Activated CD4-positive, alpha-beta T cell treated with anti-CD3 and anti-CD28 coated beads for 36 hours (primary cell): ENCODE measurements at places on chromosomes 4 and X. TPM values are rescaled to one million over a fixed set of nuclear protein-coding genes. Genes with fewer than 3 reads are reported as not detected.

FAM114A1 gene
- total RNA-seq, result 0.26 TPM

GRCh38 chr4:955161-955921 is 18.0 kb downstream of the DGKQ start:
- no peaks in the 10 kb centered on the region for H3K27me3 ChIP-seq
- no peaks in the 10 kb centered on the region for H3K4me1 ChIP-seq
- no peak overlapping the region for H3K27ac ChIP-seq
- no peak overlapping the region for H3K4me3 ChIP-seq
- no peak for DNase-seq
- H3K36me3 ChIP-seq, result peaks cover 11% of the 10 kb centered on the region

DNA sequence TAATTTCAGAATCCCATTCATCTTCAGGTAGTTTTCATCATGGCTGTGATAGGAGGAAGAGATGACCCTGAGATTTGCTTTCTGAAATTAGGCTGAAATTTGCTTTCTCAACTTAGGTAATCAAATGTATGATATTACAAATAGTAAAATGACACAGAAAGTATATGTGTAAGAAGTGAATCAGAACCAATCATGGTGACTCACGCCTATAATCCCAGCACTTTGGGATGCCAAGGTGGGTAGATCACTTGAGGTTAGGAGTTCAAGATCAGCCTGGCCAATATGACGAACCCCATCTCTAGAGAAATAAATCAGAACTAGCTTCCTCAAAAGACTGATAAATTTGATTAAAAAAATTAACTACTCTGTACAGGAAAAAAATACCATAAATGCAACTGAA is 555.4 kb downstream of the STPG2 start:
- H3K27ac ChIP-seq, result no peak overlapping the region
- H3K27me3 ChIP-seq, result no peaks in the 10 kb centered on the region
- H3K4me3 ChIP-seq, result no peak overlapping the region
- DNase-seq, result no peak

STARD8 gene
- total RNA-seq, result 0.07 TPM

GRCh38 chr4:173990126-173990868 is 293.2 kb downstream of the FBXO8 start:
- no peak overlapping the region for H3K27ac ChIP-seq
- no peaks in the 10 kb centered on the region for H3K4me1 ChIP-seq
- H3K4me3 ChIP-seq, result no peak overlapping the region
- DNase-seq, result no peak
- H3K27me3 ChIP-seq, result peaks cover 2% of the 10 kb centered on the region
- H3K36me3 ChIP-seq, result no peaks in the 10 kb centered on the region

CFP gene
- total RNA-seq, result 4.7 TPM

DNA sequence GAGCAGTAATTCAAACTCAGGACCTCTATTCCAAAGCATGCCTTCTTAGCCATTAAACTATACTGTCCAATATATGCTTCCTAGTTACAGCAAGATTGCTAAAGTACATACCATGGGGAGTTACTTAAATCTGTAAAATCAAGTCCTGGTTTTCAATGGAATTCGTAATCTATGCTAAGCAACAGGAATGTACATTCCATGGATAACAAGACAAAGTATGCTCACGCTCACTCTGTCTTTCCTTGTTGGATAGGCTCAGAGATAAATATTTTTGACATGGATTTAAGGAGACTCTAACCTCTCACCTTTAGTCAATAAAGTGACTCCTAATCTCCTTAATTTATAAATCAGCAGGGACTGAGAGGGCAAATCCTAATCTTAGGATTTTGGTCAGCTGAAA is 47.3 kb upstream of the STK26 start:
- H3K27ac ChIP-seq, result no peak overlapping the region
- DNase-seq, result no peak
- peaks cover 16% of the 10 kb centered on the region for H3K4me1 ChIP-seq
- no peak overlapping the region for H3K4me3 ChIP-seq
- no peaks in the 10 kb centered on the region for H3K27me3 ChIP-seq

TEX13C gene
- not detected for total RNA-seq

DNA sequence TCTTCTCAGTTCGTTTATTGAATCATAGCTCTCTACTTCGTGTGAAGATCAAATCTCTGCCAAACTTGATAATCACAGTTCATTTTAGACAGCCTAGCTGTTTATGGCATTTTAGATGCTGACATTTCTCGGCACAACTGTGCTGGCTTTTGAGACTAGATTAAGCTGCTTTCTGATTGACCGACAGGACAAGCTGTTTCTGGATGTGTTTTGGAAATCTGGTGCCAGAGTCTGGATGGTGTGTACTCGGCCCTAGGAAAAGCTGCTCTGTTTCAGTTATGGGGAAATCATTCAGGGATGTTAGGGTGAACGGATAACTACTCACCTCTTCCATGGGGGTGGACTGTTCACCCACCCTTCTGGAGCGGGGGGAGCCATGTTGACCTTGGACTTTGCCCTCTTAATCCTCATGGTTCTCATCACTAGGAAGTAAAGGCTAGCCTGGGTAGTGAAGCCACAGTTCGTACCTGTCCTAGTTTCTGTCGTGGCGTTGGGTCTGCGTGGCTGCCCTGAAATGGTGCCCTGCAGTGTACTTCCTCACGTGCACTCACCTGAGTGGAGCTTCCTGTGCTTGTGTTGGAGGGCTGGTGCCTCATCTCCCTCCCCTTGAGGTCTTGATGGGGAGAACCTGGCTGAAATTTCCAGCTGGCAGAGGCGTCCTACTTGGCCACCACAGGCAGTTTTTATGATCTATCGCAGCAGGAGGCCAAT is 13.7 kb upstream of the WDR1 start:
- no peak overlapping the region for H3K27ac ChIP-seq
- no peaks in the 10 kb centered on the region for H3K27me3 ChIP-seq
- H3K4me1 ChIP-seq, result no peaks in the 10 kb centered on the region
- DNase-seq, result no peak
- H3K36me3 ChIP-seq, result no peaks in the 10 kb centered on the region

GRCh38 chr4:93730760-93731159 is 97.8 kb upstream of the ATOH1 start:
- no peak for DNase-seq
- H3K4me1 ChIP-seq, result no peaks in the 10 kb centered on the region
- H3K27me3 ChIP-seq, result no peaks in the 10 kb centered on the region
- H3K4me3 ChIP-seq, result no peak overlapping the region

- H3K4me3 ChIP-seq, result no peak overlapping the region
- DNase-seq, result no peak
- H3K36me3 ChIP-seq, result no peaks in the 10 kb centered on the region
Observed at GRCh38 chrX:50814701-50815100, 707 bp upstream of the SHROOM4 start.

GRCh38 chr4:19123681-19124080 is 1102.1 kb upstream of the LCORL start:
- DNase-seq, result no peak
- H3K4me3 ChIP-seq, result no peak overlapping the region
- no peak overlapping the region for H3K27ac ChIP-seq
- no peaks in the 10 kb centered on the region for H3K27me3 ChIP-seq
- H3K36me3 ChIP-seq, result no peaks in the 10 kb centered on the region

GRCh38 chrX:17788956-17789562 is 51.8 kb downstream of the SCML1 start:
- peaks cover 18% of the 10 kb centered on the region for H3K4me1 ChIP-seq
- no peaks in the 10 kb centered on the region for H3K36me3 ChIP-seq
- no peaks in the 10 kb centered on the region for H3K27me3 ChIP-seq
- H3K27ac ChIP-seq, result no peak overlapping the region
- H3K4me3 ChIP-seq, result no peak overlapping the region
- DNase-seq, result no peak

HSPA4L gene
- total RNA-seq, result 2.7 TPM

DNA sequence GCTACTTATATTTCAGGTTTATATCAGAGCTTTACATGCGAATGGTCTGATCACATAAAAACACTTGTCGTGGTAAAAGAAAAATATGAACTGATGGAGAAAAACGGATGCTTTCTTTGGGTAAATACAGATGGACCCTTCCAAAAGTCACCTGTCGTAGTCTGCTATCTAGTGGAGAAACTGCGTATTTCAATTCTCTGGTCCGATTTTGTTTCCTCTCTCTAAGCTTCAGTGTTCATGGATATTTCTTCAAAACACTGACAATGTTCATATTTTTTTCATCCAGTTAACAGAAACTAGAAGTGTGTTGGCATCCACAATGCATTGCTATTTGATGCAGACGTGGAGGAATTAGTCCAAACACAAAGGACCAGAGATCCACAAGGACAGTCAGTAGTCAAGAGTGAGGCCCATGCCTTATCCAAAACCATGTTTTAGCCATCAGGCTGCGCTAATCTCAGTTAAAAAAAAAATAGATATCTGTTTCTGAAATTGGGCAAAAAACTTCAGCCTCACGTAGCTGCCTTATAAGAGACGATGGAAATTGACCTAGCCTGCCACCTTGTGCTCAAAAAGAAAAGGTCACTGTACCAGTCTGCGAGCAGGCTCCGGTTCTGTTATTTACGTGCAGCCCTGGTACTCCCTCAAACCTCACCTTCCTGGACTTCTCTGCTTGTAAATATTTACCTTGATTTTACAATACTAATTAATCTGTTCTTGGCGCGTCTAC is 16.0 kb downstream of the MEPE start:
- no peaks in the 10 kb centered on the region for H3K36me3 ChIP-seq
- H3K27me3 ChIP-seq, result peaks cover 15% of the 10 kb centered on the region
- no peak overlapping the region for H3K27ac ChIP-seq

GRCh38 chr4:145902522-145902921 is 36.1 kb downstream of the ZNF827 start:
- no peak for DNase-seq
- no peak overlapping the region for H3K4me3 ChIP-seq
- H3K4me1 ChIP-seq, result peaks cover 4% of the 10 kb centered on the region
- H3K27me3 ChIP-seq, result no peaks in the 10 kb centered on the region

FGFRL1 gene
- total RNA-seq, result 23.5 TPM

RADX gene
- total RNA-seq, result 14.7 TPM

DNA sequence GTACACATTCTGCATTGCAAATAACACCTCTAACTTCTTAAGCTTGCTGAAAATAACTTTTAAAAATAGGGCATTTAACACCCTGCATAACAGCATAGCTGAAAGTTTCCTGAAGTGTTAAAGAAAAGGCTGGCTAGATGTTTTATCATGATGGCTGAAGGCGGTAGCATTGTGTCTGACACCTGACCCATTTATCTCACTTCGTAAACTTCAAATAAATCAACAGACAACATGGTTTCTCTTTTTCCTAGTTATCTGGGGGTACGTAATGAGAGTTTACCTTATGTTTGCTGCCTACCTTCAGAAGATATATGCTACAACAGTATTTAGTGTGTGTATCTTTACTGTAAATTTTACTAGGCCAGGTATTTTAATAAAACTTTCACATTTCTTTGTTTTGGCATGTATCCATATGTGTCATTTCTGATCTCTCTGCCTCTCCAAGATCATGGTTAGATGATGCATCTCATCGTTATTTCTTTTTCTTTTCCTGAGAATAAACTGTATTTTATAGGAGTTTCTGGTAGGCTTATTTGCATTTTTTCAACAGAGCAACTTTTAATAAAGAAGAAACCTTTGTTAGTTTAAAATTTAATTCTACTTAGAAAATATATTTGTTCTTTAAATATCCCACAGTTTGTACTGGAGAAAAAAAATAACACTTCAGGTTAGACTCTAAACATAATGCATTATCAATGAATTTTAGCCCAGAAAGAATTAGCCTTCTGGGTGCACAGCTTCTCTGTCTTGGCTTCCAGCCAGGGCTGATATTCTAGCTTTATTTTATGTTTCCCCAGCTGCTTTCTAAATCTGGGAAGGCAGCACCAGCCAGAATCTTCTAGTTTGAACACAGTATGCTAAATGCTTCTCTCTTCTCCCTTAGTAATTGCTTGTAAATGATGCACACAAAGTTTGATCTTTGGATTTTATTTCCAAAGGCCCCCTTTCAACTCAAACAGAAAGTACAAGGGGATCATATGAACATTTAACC is 2.9 kb downstream of the NDST4 start:
- H3K36me3 ChIP-seq, result no peaks in the 10 kb centered on the region
- H3K4me3 ChIP-seq, result no peak overlapping the region
- H3K27ac ChIP-seq, result no peak overlapping the region
- no peak for DNase-seq

GRCh38 chr4:84730375-84730774 is 147.4 kb downstream of the CDS1 start:
- no peak for DNase-seq
- peaks cover under 1% of the 10 kb centered on the region for H3K27me3 ChIP-seq
- peaks cover 3% of the 10 kb centered on the region for H3K4me1 ChIP-seq
- no peak overlapping the region for H3K4me3 ChIP-seq

DNA sequence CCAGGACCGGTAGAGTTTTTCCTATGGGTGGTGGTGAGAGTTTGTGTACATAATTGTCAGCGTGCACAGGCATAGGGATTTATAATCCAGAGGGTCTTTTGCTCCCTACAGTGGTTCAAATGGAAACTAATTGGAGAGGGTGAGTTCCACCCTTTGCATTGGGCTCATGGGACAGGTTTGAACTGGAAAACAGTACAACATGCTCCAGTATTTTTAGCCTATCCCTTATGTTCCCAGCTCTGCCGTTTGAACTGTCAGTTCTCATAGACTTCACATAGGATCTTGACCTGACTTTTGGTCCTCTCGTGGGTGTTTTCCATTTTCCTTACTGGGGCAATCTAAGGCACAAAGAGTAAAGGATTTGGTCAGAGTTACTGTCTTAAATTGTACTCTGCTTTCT is 31.8 kb downstream of the FHL1 start:
- H3K27me3 ChIP-seq, result no peaks in the 10 kb centered on the region
- no peak overlapping the region for H3K4me3 ChIP-seq
- no peaks in the 10 kb centered on the region for H3K4me1 ChIP-seq
- H3K36me3 ChIP-seq, result no peaks in the 10 kb centered on the region

HPGD gene
- total RNA-seq, result 2.5 TPM

GRCh38 chrX:135520022-135520552 is 373 bp upstream of the INTS6L start:
- H3K27ac ChIP-seq, result peak overlapping the region; percentile 99
- H3K36me3 ChIP-seq, result peaks cover 13% of the 10 kb centered on the region
- H3K4me1 ChIP-seq, result peaks cover 28% of the 10 kb centered on the region
- no peaks in the 10 kb centered on the region for H3K27me3 ChIP-seq

AFF2 gene
- total RNA-seq, result 2.2 TPM

GRCh38 chr4:25258980-25259578 is 25.2 kb downstream of the PI4K2B start:
- peaks cover 31% of the 10 kb centered on the region for H3K36me3 ChIP-seq
- H3K4me1 ChIP-seq, result no peaks in the 10 kb centered on the region
- H3K27ac ChIP-seq, result no peak overlapping the region
- H3K4me3 ChIP-seq, result no peak overlapping the region
- H3K27me3 ChIP-seq, result no peaks in the 10 kb centered on the region
- DNase-seq, result no peak

- H3K4me3 ChIP-seq, result no peak overlapping the region
- H3K36me3 ChIP-seq, result no peaks in the 10 kb centered on the region
- DNase-seq, result no peak
- no peaks in the 10 kb centered on the region for H3K27me3 ChIP-seq
- no peaks in the 10 kb centered on the region for H3K4me1 ChIP-seq
Observed at GRCh38 chrX:129235903-129236302, 287.4 kb downstream of the SMARCA1 start.

CNKSR2 gene
- 6.2 TPM for total RNA-seq
